ENCODE measurements at places on chromosomes 1 and 21. TPM values are rescaled to one million over a fixed set of nuclear protein-coding genes. Genes with fewer than 3 reads are reported as not detected.

Gene UBASH3A
- total RNA-seq: not detected

Gene ADAR
- 121 TPM for total RNA-seq

DNA sequence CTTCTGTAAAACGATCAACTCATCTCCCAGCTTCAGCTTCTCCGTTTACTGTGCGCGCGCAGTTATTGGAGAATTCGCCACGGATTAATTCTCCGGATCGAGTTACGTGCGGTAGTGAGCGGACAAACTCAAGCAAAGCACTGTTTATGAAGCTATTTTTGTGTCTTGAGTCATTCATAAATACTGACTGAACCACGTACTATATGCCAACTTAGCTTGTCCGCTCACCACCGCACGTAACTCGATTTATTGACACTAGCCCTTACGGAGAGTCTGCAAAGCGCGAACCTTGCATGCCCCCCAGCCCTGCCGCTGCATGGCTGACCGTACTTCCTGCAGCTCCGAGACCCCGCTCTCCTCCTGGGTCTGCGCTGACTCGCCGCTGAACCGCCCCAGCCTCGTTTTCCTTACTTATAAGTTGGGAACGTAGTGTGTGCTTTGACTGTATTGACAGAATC is 773 bp downstream of the CHD1L start:
- no peak for DNase-seq

DNA sequence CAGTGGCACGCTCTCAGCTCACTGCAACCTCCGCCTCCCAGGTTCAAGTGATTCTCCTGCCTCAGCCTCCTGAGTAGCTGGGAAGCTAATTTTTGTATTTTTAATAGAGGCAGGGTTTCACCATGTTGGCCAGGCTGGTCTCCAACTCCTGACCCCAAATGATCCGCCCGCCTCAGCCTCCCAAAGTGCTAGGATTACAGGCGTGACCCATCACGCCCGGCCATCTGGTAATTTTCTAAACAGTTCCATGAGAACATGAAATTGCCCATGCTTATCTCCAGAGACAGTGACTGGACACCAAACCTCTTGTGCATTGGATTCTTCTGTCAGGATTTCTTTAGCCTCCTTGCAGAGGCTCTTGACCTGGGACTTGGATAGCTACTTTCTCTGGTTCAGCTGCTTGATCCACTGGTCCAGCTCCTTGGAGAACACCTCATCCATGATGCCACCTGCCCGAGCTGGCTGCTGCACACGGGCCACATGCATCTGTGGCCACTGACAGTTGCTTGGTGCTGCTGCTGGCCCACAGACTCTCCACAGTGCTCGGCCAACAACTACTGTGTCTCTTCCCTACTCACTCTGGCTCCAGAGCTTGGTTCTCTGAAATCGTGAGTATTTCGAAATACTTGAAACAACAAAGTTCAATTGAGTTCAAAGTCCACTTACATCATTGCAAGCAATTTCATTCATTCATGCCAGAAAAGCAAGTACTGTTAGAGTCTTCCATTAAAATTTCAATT is 40.0 kb upstream of the CTPS1 start:
- DNase-seq: no peak

Gene BACE2
- 82.8 TPM for total RNA-seq

DNA sequence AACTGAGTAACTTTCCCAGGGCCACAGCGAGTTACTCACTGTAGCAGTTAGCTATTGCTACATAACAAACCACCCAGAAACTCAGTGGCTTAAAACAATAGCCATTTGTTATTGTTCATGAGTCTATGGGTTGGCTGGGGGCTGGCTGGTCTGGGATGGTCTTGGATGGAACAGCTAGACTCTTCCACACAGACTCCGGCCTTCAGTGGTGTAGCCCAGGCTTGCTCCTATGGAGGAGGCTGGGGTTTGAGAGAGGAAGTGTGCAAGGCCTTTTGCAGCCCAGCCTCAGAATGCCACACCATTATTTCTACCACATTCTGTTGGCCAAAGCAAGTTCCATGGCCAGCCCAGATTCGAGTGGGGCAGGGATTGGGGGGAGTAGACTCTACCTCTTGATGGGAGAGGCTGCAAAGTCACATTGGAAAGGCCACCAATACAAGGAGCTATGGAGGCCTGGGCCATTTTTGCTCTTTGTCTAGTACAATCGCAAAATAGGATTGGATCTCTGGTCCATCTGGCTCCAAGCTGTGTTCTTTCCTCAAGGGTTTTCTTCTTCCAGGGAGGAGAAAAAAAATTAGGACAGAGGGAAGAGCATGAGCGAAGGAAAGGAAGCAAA is 37.5 kb upstream of the TTC22 start:
- DNase-seq: no peak

All from kidney epithelial cell (primary cell).